ENCODE measurements at places on chromosomes 1 and 21.

DNA sequence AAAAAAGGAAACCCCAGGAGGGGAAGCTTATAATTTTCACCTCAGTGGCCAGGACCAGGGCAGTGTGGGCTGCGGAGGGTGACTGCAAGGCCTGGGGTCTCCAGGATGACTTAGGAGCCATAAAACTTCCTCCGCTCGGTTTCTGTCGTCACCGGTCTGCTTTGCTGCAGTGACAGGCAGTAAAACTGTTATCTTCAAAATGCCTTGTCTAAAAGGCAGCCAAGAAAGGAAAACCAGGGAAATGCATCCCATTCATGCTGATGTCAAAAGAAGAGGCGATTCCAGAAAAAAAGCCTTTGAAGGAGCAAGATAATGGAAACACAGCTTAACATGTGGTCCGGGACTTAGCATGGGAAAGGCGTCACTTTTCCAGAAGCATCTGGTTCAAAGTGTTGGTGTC is 42.0 kb downstream of the COL6A1 start:
- DNase-seq: no peak

DNA sequence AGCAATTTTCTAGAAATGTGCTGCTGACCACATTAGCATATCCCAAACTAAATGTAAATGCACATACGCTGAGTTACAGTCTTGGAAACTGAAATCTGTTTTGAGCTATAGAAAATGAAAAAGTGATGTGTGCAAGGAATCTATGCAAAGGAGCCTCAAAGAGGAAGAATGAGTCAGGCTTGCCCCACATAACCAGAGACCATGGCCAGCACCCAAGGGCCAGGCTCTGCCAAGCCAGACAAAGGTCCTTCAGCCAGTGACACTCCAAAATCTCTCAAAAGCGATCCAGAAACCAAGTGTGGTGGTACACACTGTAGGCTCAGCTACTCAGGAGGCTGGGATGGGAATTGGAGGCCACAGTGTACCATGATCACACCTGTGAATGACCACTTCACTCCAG is 195.2 kb downstream of the TOMM20 start:
- no peak for DNase-seq

DNA sequence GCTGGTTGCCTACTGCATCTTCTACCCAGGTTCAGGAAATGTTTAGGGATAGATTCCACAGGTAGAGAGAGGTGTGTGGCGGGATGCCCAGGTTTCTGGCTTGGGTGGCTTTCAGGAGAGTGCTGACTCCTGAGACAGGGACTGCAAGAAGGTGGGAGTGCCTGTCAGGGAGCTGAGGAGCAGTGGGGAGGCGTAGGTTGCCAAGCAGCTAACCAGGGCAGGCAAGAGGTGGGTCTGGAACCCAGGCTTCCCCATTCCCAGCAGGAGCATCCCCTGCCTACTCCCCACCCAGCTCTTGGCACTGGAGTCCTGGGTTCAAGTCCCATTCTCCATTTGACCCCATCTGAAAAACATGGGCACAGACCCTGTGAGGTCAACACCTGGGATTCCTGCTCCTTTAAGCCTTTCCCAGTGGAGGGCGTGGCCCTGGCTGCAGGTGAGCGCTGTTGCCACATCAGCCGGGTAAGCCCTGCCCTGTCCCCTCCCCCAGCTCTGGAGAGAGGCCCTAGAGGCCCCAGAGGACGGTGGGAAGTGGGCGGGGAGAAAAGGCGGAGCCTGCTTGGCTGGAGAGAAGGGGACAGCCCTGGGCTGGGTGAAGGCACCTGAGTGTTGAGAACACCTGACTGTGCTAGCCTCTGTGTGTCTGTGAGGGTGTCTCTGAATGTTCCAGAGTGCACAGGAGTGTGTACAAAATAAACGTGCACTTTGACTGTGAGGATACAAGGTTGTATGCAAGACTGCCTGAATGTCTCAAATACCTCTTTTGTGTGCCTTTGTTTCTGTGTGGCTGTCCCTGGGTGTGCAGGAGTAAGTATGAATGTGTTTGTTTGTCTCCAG is 14.0 kb upstream of the SYNC start:
- no peak for DNase-seq

- DNase-seq: no peak
Measured at GRCh38 chr1:44677201-44677766, 2.8 kb downstream of the ARMH1 start.

GRCh38 chr1:161390559-161390858 is 22.8 kb upstream of the CFAP126 start:
- DNase-seq: no peak

DNA sequence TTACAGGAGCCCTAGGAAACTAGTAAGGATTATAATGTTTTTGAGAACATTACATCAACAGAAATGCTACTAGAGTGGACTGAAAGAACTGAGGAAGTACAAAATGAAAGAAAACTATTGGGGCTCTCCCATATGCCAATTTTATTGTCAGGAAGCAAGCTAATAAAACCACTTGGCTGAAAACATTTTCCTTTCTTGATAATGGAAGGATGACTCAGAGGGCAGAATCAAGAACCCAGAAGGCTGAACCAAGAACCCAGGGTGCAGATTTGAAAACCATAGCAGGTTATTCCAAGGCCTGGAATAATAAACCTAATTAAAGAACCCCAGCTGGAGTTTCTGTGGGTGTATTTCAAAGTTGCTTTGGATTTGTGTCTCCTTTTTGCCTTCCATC is 70.7 kb downstream of the RPE65 start:
- no peak for DNase-seq

DNA sequence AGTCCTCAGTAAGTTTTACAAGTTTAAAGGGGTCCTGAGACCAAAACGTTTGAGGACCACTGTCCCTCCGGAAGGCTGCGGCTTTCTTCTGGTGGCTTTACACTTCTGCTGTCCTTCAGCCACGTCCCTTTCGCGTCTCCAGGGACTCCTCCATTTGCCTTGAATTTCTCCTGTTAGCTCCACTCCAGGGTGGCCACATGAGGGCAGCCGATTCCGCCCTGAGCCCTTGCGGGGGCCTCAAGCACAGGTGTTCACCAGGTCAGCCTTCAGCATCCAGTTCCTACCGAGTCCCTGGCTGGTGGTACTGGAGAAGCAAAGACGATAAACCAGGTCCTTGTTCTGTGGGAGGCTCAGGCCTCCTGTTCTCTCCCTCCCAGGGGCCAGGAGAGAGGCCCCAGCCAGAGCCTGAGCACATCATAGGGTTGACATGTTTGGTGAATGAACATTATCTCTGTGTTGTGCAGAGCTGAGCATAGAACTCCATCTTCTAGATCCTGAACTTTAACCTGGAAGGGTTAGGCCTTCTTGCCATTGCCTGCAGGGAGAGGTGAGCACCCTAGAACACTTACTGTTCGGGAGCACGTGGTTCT is 27.4 kb upstream of the COQ8A start:
- no peak for DNase-seq

- no peak for DNase-seq
Measured at GRCh38 chr21:36218691-36219090, 62.1 kb downstream of the DOP1B start.

DNA sequence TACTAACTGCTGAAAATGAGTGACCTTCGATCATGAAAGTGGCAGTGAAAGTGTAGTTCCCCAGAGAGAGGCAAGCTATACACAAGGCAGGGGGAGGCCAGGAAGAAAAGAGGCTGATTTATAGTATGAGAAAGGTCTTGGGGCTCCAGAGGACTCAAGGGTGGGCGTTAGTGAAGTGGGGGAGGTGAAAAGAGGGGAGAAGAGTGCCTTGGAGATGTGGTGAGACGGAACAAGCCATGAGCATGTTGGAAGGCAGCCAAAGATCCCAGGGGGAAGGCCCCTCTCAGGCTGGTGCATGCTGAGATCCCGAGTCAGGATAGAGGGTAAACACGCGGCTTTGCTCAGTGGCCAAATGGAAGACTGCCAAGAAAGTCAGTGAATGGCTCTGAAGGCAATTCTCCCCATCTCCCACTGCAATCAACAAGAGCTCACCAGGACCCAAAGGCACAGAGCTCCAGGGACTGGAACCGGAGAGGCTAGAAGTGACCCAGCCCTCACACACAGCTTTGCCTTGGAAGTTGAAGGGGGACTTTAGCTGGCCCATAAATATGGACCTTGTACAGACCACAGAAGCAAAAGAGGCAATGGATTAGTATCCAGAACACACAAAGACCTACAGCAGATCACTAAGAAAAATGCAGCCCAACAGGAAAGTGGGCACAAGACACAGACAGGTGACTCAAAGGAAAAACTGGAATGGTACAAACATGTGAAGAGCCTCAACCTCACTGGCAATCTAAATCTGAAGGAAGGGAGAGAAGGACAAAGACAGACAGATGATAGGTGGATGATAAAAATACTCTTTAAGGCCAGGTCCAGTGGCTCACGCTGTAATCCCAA is 49.6 kb downstream of the HSF2BP start:
- peak; percentile 98 for DNase-seq

GRCh38 chr1:245131026-245131393 is 23.8 kb upstream of the KIF26B start:
- DNase-seq: no peak
